Stimulated activated CD8-positive, alpha-beta memory T cell treated with anti-CD3 and anti-CD28 coated beads, Interleukin-4, amount 100 ng/mL, for 4 hours (primary cell): ENCODE measurements at places on chromosomes 1 and 21.

DNA sequence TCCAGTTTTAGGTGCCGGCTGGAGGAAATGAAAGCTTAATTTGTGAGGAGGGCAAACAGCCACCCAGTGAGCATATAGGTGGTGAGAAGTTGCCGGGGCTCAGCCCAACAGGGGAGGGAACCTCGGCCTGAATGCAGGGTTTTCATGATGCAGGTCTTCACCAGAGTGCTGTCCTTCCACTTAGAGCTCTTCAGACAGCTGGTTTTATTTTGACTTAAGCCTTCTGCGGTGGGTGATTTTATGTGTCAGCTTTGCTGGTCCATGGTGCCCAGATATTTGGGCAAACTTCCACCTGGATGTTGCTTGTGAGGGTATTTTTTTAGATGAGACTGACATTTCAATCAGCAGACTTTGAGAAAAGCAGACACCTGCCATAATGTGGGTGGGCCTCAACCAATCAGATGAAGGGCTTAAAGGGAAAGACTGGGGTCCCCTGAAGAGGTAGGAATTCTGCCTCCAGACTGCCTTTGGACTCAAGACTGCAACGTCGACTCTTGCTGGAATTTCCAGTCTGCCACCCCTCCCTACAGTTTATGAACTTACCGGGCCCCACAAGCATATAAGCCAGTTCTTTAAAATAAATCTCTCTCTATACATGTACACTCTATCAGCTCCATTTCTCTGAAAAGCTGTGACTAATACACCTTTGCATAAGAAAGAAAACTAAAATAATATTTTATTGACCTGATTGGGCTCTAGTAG, 72.8 kb downstream of the RHOU start:
- DNase-seq: no peak

DNA sequence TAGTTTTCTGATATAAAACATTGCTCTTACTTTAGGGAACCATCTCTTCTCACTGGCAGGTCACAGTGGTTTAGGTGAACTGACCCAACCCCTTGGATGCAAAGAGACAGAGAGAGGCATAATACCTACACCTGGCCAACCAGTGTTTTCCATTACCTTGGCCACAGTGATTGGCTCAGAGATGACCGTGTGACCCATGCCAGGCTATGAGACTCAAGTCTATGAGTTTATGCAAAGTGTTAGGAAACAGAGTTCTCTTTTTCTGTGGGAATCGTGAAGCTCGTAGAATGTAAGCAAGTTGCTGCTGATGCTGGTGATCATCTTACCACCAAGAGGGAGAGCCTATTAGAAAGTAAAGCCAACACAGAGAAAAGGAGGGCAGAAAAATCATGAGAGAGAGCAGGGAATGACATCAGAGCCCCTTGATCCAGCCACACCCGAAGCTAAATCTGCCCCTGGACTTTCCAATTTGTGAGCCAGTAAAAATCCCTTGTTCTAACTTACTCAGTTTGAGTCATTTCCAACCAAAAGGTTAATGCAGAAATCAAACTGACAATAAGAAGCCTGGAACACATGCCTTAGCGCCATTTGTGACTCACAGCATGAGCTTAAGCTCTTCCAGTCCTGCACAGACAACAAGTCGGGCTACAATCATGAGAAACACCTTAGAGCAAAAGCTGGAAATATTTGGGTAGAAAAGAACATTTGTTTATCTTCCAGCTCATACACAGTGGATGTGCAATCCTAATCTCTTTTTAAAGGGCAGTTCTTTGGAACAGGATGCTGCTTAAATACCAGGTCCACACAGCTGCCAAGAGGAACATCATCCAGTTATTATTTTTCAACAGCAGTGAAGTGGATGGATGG, 81.3 kb upstream of the KAZN start:
- DNase-seq: no peak

GRCh38 chr1:98964198-98964597, 40.5 kb downstream of the PLPPR5 start:
- no peak for DNase-seq

DNA sequence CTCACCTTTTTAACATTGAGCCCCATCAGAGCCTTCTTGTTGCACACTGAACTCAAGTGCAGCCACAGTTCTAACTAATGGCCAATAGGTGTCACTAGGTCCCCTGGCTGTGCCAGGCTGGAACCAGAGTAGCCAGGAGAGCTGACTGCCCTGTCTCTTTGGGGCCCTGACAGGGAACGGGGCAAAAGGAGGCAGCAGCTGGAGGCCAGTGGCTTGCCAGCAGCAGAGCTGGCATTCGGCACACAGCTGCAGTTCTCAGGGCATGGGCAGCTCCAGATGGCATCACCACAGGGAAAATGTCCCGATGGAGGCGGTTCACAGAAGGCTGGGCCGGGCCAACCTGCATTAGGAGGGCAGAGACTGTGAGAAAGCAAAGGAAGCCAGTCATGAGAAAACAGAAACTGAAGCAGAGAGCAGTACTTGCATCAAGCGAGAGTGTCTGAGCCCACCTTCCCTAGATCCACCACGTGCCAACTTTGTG, 188.6 kb downstream of the FCRL5 start:
- no peak for DNase-seq

- no peak for DNase-seq
These were observed 169.1 kb downstream of the C1orf21 start for GRCh38 chr1:184555665-184556641.

DNA sequence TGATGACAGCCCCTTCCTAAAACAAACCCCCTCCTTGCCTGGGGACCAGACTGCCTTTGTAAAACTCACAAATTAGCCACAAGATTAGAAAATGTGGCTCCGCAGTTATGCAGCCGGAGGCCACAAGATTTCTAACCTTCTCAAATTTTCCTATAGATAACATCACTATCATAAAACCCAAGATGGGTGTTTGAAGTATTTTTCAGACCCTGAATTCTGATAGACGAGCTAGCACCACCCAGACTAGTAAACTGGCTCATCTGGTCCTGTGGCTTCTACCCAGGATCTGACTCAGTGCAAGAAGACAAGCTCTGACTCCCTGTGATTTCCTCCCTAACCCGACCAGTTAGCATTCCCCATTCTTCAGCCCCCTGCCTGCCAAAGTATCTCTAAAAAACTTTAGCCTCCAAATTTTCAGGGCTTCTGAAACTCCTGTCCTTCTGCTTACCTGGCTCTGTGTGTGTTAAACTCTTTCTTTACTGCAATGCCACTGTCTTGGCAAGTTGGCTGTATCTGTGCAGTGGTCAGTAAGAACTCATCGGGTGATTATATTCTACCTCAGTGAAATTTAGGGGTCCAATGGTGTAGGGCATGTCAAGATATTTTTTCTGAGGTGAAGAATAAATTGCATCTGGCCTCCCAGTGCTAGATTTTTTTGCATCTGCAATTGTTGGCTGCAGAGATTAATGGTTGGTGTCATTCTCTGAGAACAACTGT, 102.1 kb downstream of the S1PR1 start:
- peak; percentile 1 for DNase-seq
